ENCODE measurements at places on chromosomes 6 and 20. TPM values are rescaled to one million over a fixed set of nuclear protein-coding genes. Genes with fewer than 3 reads are reported as not detected.

DNA sequence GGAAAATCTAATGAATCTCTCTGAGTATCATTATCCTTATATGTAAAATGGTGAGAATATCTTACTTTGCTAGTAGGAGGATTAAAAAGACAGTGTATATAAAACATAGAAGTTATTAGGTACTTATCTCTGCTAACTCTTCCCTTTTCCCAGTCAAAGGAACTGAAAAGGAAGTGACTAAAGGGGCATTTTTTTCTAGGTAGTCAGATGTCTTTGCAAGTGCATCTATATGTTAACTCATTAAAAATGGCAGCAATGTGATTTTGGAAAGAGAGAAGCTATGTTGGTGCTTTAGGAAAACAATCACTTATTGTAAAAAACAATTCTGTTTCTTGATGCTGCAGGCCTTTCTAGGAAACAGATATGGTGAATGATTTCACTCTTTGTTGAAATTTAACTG lies 180.9 kb downstream of the SAMD5 start:
- no peak for DNase-seq
- H3K4me3 ChIP-seq = no peak overlapping the region
- H3K27ac ChIP-seq = no peak overlapping the region
- H3K4me1 ChIP-seq = no peaks in the 10 kb centered on the region
- no peaks in the 10 kb centered on the region for H3K36me3 ChIP-seq
- no peaks in the 10 kb centered on the region for H3K27me3 ChIP-seq

DNA sequence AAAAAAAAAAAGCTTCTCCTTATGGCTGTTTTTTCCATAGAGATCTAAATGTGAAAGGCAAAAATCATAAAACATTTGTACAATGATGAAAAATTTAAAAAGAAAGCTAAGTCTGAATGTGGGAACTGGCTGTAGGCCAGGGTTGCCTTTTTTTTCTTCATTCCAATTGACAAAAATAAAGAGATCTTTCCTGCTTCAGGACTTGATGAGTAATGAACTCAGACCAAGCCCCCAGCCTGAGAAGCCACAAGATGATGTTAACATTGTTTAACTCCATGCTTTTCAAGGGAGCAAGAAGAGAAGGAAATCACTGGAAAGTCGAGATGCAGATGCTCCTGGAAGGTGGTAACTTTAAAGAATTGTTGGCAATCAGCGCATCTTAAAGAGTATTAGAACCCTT lies 41.4 kb downstream of the TRMT6 start:
- H3K27me3 ChIP-seq = peaks cover 25% of the 10 kb centered on the region
- DNase-seq = no peak
- no peaks in the 10 kb centered on the region for H3K36me3 ChIP-seq
- no peak overlapping the region for H3K27ac ChIP-seq

DNA sequence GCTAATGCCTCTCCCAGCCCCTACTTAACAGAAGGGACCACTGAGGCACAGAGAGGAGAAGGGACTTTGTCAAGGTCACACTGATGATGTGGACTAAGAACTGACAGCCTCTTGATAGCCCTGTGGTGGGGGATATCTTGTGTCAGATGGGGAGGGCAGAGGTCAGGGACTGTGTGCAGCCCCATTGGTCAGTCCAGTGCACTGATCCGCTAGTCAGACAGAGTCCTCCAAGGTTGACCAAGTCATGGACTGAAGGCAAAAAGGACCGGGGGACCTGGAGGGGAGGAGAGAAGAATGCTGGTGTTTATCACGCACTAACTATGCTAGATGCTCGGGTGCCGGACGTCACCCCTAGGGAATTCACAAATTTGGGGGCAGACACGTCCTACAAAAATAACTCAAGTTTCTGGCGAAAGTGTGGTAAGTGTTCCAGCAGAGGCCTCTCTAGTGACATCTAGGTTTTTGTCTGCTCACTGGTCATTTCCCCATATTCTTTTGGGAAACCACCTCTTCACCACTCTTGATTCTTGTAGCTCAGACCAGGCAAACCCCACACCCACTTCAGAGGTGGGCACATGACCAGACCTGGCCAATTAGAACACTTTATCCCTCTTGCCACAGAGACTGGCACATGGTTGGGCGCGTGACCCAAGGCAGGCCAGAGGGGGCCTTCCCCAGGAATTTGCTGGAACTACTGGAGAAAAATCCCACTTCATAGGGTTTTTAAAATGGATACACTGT lies 21.0 kb downstream of the TCF15 start:
- H3K4me3 ChIP-seq = no peak overlapping the region
- no peak overlapping the region for H3K27ac ChIP-seq
- H3K36me3 ChIP-seq = no peaks in the 10 kb centered on the region
- no peaks in the 10 kb centered on the region for H3K4me1 ChIP-seq

GRCh38 chr6:166511316-166511715 lies 75.2 kb downstream of the RAMACL start:
- peaks cover 8% of the 10 kb centered on the region for H3K4me1 ChIP-seq
- H3K4me3 ChIP-seq = no peak overlapping the region
- H3K36me3 ChIP-seq = peaks cover 14% of the 10 kb centered on the region
- H3K27ac ChIP-seq = no peak overlapping the region
- DNase-seq = no peak

- H3K4me3 ChIP-seq = no peak overlapping the region
- no peaks in the 10 kb centered on the region for H3K27me3 ChIP-seq
- peak overlapping the region; percentile 7 for H3K27ac ChIP-seq
Measured at GRCh38 chr6:131258010-131258652, 122.9 kb downstream of the AKAP7 start.

- H3K4me3 ChIP-seq = no peak overlapping the region
- no peak for DNase-seq
- H3K36me3 ChIP-seq = no peaks in the 10 kb centered on the region
- no peaks in the 10 kb centered on the region for H3K4me1 ChIP-seq
Measured at GRCh38 chr6:87312860-87313259, 9.5 kb upstream of the SMIM8 start.

Gene PEDS1
- total RNA-seq = 36.7 TPM

Gene RPS21
- 2,047 TPM for total RNA-seq

Gene CST4
- not detected for total RNA-seq

Gene AKAP12
- total RNA-seq = 65.0 TPM

Gene KCNQ2
- total RNA-seq = 112 TPM

Gene TMEM244
- not detected for total RNA-seq

Gene SLC29A1
- total RNA-seq = 131 TPM
